ENCODE measurements at places on chromosomes 13 and 19. TPM values are rescaled to one million over a fixed set of nuclear protein-coding genes. Genes with fewer than 3 reads are reported as not detected.

ZNF329 gene
- total RNA-seq = 23.8 TPM

IFNL1 gene
- not detected for total RNA-seq

DKKL1 gene
- total RNA-seq = not detected

SYT3 gene
- not detected for total RNA-seq

CDC42EP5 gene
- not detected for total RNA-seq

PTH2 gene
- not detected for total RNA-seq

ADAT3 gene
- total RNA-seq = 2.9 TPM

IGSF23 gene
- not detected for total RNA-seq

EPS8L1 gene
- total RNA-seq = 0.84 TPM

ZNF555 gene
- total RNA-seq = 3.1 TPM

ZNF563 gene
- total RNA-seq = 3.1 TPM

SERP2 gene
- 0.31 TPM for total RNA-seq

RFXAP gene
- 1.6 TPM for total RNA-seq

RNF17 gene
- not detected for total RNA-seq
